ENCODE measurements at places on chromosomes 7 and 10.

GRCh38 chr10:77925795-77926565 is 575 bp downstream of the DLG5 start:
- DNase-seq, result peak; percentile 68

DNA sequence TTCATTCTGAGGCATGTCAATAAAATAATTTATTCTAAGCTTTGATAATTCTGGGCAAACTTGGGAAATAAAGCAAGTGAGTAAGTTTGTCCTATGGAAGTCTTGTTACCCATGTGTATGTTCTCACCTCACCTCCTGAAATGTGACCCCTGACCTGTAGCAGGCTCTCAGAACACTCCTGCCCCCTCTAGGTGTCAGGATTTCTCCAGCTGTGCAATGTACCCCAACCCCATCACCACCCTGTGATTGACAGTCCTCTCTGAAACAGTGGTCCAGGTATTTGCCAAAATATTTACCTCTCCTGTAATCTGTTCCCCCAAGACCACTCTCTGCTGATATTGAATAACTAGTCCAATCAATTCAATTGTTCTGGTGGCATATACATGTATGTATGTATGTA is 122.6 kb upstream of the PTER start:
- DNase-seq, result peak; percentile 2

- no peak for DNase-seq
These were observed 40.4 kb downstream of the KCTD7 start for GRCh38 chr7:66669088-66669487.

GRCh38 chr10:88234297-88234696 is 348.8 kb downstream of the RNLS start:
- DNase-seq, result no peak

- no peak for DNase-seq
These were observed 199.5 kb upstream of the PPP2R2D start for GRCh38 chr10:131701131-131701947.

- DNase-seq, result no peak
These were observed 18.0 kb upstream of the ARID5B start for GRCh38 chr10:61883371-61884025.

- DNase-seq, result peak; percentile 80
These were observed 708 bp upstream of the GPR85 start for GRCh38 chr7:113087071-113087998.

GRCh38 chr7:15582773-15583172 is 21.0 kb upstream of the AGMO start:
- DNase-seq, result no peak

Data from epithelial cell of esophagus (primary cell).